CD4-positive, alpha-beta T cell treated with Interleukin-21 for 1 hour (primary cell): ENCODE measurements at places on chromosomes 1 and 21.

- no peak for DNase-seq
Observed at GRCh38 chr1:48069662-48070395, 72.6 kb upstream of the TRABD2B start.

GRCh38 chr1:12177156-12177998 is 10.6 kb downstream of the TNFRSF1B start:
- no peak for DNase-seq

- DNase-seq, result no peak
Observed at GRCh38 chr1:231218078-231218477, 22.9 kb upstream of the GNPAT start.

GRCh38 chr1:238346340-238346739 is 455.6 kb upstream of the ZP4 start:
- DNase-seq, result no peak

DNA sequence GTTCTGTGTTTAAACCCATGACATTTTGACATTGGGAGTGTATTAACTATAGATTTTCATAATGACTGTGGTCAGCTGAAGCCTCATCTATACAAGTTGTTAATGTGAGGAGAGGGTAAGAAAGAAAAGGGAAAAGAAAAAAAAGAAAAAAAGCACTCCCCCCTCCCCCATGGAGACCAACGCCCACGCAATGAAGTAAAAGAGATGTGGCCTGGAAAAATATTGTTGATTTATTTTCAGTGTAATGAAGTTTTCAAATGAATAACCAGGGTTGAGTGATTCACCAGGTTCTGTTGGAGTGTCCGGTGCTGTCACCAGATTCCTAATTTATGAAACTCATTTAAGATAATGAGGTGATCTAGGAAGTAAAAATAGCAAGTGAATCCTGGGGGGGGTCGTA is 4.7 kb downstream of the RNF220 start:
- DNase-seq, result no peak

- no peak for DNase-seq
Observed at GRCh38 chr1:228494044-228494353, 6.8 kb downstream of the RNF187 start.

DNA sequence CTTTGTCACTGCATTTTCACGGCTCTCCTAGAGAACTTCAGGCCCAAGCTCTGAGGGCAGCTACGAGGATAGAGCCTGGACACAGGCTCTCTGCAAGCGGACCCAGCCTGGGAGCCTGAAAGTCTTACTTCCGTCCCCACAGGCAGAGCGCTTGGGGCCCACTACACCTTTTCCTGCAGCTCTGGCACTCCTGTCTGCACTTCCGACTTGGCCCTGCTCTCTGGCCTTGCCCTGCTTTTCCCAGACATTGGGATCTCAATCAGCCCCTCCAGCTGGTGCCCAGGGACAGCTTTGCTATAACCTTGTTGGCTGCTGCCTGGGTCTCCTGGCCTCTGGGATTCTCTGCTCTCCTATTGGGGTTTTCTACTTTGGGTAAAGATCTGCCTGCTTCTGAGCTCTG is 27.6 kb downstream of the WNT4 start:
- DNase-seq, result no peak

GRCh38 chr1:207002724-207003146 is 29.8 kb downstream of the C1orf116 start:
- DNase-seq, result no peak

DNA sequence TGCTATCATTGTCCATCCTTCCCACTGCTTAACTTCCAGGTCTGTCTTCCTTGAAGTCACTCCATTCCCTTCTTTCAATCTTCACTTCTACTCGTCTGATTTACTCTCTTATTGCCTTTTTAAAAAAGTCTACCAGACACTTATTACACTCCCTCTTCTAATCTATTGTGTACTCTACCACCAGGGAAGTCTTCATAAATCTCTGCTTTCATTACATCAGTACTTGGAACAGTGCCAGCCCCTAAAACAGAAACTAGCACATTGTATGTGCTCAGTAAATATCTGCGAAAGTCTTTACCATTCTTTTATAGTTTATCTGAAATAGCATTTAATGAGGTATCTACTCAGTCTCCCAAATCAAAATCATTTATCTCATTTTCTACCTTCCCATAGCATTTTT is 236.4 kb downstream of the USH2A start:
- no peak for DNase-seq

DNA sequence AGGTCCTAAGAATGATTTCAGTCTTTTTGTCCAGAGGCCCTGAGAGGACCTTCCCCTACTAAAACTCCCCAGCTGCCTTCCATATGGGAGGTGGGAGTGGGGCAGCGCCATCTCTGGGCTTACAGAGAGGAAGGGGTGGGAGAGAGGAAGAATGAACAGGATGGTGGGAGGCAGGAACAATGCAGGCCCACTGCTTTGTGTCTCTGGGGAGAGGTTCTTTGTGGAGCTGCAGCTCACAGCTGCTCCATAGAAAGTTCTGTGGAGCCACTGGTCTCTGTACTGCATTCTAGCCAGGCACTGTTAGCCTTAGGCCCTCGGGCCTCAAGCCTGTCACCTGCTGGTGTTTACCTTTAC is 43.6 kb upstream of the A3GALT2 start:
- no peak for DNase-seq

DNA sequence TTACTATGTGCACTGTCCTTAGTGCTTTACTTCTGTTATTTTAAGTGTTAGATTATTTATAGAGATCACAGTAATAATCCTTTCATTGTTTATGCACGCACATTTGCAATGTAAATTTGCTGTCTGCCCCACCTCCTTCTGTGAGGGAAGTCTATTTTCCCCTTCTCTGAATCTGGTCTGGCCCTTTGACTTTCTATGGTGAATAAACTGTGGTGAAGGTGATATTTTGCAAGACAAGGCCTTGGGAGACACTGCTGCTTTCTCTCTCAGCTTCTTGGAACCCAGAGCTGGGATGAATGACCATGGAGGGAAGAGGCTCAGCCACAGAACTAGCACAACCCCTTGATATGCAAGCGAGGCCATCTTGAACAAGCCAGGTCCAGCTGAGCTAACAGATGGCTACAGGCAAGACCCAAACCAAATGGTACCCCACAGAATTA is 156.3 kb downstream of the ST6GALNAC3 start:
- no peak for DNase-seq

DNA sequence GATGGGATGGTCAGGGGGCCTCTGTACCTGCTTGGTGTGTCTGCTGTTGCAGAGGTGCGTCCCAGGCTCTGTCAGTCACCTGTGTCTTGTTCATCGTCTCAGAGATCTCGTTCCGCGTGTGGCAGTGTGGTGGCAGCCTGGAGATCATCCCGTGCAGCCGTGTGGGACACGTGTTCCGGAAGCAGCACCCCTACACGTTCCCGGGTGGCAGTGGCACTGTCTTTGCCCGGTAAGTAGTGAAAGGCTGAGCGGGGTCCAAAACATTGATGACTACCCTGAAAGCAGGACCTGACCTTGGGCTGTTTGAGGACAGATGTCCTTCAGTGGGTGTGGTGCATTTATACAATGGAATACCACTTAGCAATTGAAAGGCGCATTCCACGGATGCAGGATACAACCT is 171.0 kb downstream of the PGBD5 start:
- DNase-seq, result no peak

- DNase-seq, result no peak
Observed at GRCh38 chr1:32900956-32901822, at the start of gene TMEM54. Gene TMEM54 (minus strand): TSS chr1:32901389. CDS start chr1:32901238, 151 bp downstream.

DNA sequence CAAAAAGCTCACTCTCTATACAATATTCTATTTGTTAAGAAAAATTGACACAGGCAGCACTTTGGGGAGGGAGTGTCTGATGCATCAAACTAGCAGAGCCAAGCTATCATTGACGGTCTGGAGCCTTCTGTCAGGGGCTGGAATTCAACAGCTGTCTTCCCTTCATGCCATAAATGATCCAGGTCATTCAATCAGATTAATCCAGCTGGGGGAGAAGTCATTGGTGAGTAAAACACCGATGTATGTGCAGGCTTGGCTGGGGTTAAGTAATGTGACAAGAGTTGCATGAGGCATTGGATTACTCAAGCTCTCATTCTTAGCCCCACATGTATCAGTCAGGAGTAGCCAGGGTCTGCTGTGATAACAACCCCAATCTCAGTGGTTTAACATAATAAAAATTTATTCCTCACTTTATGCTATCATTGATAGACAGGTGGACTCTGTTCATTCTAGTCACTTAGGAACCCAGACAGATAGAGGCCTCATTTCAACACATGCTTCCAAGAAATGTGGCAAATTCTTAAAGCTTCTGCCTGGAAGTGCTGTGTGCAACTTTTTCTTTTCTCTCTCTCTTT is 118.1 kb upstream of the GADD45A start:
- no peak for DNase-seq

- DNase-seq, result no peak
Observed at GRCh38 chr1:103180660-103181059, 72.3 kb upstream of the COL11A1 start.

DNA sequence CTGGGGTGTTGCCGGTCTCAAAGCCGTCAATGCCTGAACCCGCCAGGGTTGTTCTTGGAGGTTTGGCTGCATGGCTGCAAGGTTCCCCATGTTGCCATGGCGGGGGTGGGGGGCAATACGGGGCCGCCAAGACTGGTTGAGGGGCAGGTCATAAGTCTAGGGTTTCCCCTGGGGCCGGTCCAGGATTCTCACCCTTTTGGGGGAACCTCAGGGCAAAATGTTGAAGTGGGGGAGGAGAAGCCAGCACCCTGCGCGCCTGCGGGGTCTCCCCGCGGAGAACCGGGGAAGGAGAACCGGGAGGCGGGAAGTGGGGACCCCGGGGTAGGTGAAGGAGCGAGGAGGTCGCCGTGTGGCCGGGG is 401 bp upstream of the ARHGEF10L start:
- DNase-seq, result no peak

- DNase-seq, result no peak
Observed at GRCh38 chr1:202037706-202038296, 27.4 kb downstream of the ELF3 start.

DNA sequence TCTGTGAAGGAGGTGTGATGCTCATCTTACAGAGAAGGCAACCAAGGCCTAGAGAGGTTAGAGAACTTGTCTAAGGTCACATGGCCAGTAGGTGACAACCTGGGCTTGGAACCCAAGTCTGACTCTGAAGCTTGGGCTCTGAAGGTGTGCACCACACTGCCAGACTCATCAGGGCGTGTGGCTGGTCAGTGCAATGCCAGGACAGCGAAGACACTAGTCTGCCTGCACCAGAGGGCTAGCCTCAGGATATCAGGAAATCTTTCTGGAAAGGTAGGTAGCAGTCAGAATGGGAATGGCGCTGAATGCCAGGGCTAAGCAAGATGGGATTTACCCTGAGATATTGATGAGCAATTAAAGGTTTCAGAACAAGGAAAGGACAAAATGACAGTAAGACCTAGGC is 34.9 kb downstream of the ELK4 start:
- DNase-seq, result no peak

GRCh38 chr21:38300141-38300578 is 43.4 kb downstream of the KCNJ15 start:
- no peak for DNase-seq

DNA sequence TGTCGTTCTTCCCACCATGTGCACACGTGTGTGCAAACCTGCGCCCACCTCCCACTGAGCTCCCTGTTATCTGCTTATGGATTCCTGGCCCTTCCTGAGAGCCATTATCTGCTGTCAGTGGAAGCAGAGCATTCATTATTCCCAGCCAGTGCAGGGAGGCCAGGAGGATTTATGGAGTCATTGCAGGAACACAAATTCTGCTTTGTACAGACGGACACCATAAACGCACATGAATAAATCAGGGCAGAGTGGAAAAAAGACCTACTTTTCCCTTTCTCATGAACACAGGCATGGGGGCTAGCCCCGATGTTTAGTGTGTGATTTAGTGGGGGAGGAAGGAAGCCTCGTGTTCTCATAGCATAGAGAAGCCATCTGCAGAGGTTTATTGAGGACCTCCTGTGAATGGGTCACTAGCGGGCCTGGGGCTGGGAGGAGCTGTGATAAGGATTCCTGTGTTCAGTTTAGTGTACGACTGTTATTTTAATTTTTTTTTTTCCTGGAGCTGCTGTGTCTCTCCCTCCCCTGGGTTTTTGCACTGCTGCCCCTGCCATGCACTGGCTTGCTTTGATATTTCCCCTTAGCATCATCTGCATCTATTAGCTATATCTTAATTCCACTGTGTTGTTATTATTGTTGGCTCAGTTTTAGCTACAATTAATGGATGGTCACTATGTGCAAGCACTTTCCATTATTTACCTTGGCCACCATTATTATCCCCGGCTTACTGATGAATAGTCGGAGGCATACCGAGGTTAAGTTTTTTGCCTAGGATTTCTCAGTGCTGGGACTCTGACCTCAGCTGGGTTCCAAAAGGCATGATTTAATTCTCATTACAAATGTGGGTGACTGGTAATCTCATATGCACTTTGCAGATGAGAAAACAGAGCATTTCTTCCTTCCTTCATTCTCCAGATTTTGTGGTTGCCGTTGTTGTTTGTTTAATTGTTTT is 33.0 kb downstream of the HUNK start:
- no peak for DNase-seq

DNA sequence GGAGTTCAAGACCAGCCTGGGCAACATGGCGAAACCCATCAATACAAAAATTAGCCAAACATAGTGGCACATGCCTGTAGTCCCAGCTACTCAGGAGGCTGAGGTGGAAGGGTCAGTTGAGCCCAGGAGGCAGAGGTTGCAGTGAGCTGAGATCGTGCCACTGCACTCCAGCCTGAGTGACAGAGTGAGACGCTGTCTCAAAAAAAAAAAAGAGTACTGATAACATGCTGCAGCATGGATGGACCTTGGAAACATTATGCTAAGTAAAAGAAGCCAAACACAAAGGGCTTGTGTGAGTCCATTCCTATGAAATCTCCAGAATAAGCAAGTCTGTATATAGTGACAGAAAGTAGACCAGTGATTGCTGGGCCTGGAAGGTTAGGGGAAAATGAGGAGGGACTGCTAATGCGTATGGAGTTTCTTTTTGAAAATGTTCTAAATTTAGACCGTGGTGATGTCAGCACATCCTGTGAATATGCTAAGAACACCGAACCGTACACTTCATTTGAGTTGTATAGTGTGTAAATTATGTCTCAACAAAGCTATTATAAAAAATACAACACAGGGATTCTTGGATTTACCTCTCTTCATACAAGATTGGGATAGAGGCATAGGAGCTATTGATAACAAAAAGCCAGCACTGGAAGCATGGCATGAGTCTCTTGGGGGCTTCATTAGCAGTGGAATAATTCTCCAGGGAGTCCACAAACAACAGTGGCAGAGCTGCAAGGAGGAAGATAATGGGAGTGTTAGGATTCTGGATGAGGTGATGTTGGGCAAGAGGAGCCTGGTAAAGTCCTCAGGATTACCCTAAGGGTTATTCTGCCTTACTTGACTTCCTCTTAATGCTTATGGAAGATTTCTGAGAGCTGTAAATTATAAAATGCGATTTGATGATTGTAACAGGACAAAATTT is 73.5 kb downstream of the TTC3 start:
- no peak for DNase-seq

DNA sequence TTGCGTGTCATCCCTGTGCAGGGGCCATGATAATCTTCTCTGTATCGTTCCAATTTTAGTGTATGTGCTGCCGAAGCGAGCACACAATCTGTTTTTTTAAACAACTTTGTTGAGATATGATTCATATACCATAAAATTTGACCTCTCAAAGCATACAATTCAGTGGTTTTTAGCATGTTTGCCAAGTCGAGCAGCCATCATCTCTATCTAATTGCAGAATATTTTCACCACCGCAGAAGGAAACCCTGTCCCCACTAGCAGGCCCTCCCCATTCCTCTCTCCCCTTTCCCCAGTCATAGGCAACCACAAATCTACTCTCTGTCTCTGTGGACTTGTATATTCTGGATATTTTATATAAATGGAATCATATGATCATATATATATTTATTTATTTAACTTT is 78.7 kb upstream of the TINAGL1 start:
- DNase-seq, result no peak

GRCh38 chr1:119984771-119985170 is 84.7 kb downstream of the NOTCH2 start:
- DNase-seq, result no peak

GRCh38 chr1:191541758-191542157 is 616.5 kb upstream of the RGS18 start:
- DNase-seq, result no peak
